ENCODE measurements at places on chromosomes 3 and 15.

GRCh38 chr3:172713316-172713715 is 2.4 kb upstream of the NCEH1 start:
- no peak for DNase-seq

- no peak for DNase-seq
Measured at GRCh38 chr15:33309602-33310276, 1.0 kb upstream of the RYR3 start.

- no peak for DNase-seq
Measured at GRCh38 chr15:80286055-80286454, 34.0 kb upstream of the CTXND1 start.

- DNase-seq: peak; percentile 33
Measured at GRCh38 chr3:104596551-104596950, 770.2 kb upstream of the ALCAM start.

- peak; percentile 85 for DNase-seq
Measured at GRCh38 chr3:45055411-45056143, 29.5 kb downstream of the CLEC3B start.

- DNase-seq: no peak
Measured at GRCh38 chr3:169764312-169764881, 463 bp downstream of the TERC start.

DNA sequence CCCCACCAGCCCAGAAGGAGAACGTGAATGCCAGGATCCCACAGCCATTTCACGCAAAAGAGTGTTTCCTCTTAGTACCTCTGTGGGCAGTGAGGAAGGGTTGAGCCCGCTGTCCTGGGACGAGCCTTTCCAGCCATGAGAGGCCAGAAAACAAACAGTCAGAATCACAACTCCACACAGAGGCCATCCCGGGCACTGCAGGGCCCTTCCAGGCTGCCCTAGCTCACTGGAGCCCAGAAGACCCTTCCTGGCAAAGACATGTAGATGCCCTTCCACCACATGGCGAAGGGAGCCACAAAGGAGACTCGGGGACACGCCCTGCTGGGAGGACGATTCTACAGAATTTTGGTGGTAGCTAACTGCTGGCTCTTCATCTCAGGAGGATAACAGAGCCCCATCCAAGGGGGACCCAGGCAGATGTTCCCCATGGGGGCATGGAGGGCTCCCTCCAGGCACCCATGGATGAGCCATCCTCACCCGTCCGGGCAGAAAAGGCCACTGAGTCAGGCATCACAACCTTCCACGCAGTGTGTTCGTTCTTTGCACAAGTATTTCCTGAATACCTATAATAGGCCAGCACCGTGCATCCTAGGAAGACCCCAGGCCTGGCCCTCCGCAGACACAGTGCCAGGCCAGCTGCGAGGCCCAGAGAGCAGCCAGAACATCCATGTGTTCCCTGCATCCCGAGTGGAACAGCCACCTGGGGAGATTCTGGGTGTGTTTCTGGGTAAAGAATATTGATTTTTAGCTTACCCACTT is 47.2 kb downstream of the SLC12A8 start:
- DNase-seq: no peak

GRCh38 chr15:71743861-71744382 is 66.4 kb upstream of the NR2E3 start:
- DNase-seq: no peak

DNA sequence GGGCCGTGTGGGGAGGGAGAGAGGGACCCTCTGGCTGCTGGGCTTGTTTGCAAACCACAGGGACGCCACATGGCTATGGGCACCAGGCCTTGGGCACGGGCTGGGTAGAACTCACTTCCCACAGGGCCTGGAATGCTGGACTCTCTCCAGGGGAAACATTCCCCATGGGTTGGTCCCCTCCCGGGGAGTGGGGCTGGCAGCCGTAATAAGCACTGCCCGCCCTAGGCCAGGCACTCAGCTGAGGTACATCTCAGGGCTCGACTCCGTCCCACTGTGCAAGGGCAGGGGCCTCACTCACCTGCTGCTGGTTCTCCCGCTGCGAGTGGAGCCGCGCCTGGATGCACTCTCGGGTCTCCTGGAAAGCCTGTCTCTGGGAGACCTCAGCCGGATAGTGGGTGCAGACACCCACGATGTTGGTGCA is 96.7 kb downstream of the ADCY5 start:
- DNase-seq: no peak

DNA sequence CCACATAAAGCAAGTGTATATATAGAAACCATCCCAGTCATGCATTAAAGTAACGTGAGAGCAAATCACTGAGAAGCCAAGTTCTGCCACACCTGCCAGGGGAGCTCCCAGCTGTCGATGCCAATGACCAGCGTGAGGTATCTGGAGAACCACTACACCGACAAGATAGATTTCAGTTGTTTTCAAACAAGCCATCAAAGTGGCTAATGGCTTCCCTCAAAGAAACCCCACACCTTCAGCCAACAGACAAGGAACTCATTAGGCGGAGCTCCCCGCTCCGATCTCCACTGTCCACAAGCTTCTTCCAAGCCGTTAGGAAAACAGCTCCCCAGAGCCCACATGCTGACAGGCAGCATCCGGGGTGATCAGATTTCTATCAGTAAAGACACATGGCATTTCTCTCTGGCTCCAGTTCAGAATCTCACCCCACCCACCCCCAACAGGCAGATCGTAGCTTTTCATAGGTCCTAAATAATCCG is 54.2 kb upstream of the SPATA12 start:
- no peak for DNase-seq

GRCh38 chr3:149625795-149626194 is 32.0 kb downstream of the WWTR1 start:
- DNase-seq: no peak

- DNase-seq: no peak
Measured at GRCh38 chr15:82064824-82065223, 19.0 kb upstream of the MEX3B start.

GRCh38 chr3:113251817-113252216 is 40.5 kb downstream of the BOC start:
- DNase-seq: no peak

DNA sequence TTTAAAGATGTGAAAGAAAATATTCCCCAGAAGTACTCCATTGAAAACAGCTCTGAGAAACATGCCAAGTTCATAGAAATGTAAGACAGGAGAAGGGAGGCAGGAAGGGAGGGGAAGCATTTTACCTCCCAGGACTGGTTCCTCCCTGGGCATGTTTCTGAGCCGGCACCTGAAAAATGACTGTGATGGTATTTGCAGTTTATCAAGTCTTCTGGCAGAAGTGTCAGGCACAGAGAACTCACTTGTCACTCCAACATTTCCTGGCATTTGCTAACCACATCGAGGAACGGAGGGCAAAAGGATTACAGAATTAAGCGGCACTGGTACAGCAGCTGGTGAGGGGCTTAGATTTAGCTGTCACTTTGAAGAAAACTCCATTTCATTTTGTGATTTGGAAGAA is 1054.0 kb downstream of the TUSC7 start:
- DNase-seq: no peak

- DNase-seq: no peak
Measured at GRCh38 chr3:194561306-194561974, 71.8 kb downstream of the TMEM44 start.

GRCh38 chr3:150005243-150006112 is 34.8 kb upstream of the PFN2 start:
- DNase-seq: no peak

DNA sequence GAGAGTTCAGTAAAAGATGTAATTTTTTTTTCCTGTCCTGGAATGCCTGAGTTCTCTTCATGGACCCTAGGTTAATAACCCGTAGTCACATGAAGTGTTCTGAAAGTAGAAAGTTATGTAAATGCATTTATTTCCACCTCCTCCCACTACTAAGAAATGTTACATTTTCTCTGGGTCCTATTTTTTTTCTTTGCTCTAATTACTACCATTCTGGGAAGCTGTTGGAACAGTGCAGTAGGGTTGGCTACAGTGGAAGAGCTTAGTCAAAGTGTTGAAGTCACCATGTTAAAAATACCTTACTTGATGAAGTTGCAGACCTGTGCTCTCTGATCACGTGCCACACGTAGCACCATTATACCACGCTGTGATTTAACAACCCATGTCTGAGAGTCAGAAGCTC is 153.8 kb upstream of the TSC22D2 start:
- no peak for DNase-seq

- peak; percentile 48 for DNase-seq
Measured at GRCh38 chr3:30693470-30694120, 87.2 kb downstream of the TGFBR2 start.

- no peak for DNase-seq
Measured at GRCh38 chr3:49648354-49649019, 25.7 kb upstream of the APEH start.

Measured in AG04450 (cell line).